A673 (cell line): ENCODE measurements at places on chromosomes 11 and 22.
A peak's percentile ranks its signal among the peaks of the same experiment; 100 is the strongest.

DNA sequence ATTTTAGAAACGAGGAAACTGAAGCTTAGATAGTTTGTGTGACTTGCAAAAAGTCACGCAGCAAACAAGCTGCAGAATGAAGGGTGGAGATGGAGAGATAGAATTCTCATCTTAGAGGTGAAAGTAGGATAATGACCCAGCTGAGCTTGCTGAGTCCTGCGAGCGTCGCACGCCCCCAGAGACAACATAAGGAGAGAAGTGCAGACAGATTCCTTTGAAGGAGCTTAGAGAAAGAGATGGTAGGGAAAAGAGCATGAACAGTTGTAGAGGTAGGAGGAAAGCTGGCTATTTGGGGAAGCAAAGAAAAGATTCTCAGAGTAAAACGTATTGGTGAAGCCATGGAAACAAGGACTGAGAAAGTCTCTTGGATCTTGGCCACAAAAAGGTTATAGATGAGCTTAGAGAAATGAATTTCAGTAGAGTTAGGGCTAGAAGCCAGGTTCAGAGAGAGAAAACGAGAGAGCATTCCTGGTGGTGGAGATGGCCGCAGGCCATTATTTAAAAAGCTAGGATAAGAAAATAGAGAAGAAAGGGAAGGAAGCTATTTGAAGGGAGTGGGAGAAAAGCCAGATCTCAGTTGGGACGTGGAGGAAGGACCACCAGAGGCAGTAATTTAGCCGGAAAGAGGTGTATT is 44.8 kb downstream of the FAM83F start:
- no peaks in the 10 kb centered on the region for H3K36me3 ChIP-seq
- H3K4me3 ChIP-seq = no peak overlapping the region
- peak overlapping the region; percentile 13 for H3K27ac ChIP-seq
- H3K27me3 ChIP-seq = no peaks in the 10 kb centered on the region

- H3K27me3 ChIP-seq = peaks cover 32% of the 10 kb centered on the region
- H3K4me1 ChIP-seq = no peaks in the 10 kb centered on the region
- no peak overlapping the region for H3K27ac ChIP-seq
Observed at GRCh38 chr22:44331881-44332714, 19.3 kb upstream of the SHISAL1 start.

GRCh38 chr11:121800731-121801393 is 315.2 kb downstream of the BLID start:
- no peak overlapping the region for H3K27ac ChIP-seq
- H3K4me3 ChIP-seq = no peak overlapping the region
- no peaks in the 10 kb centered on the region for H3K36me3 ChIP-seq
- DNase-seq = no peak
- no peaks in the 10 kb centered on the region for H3K4me1 ChIP-seq

- H3K27me3 ChIP-seq = peaks cover 32% of the 10 kb centered on the region
- peak overlapping the region; percentile 55 for H3K4me3 ChIP-seq
- H3K27ac ChIP-seq = peak overlapping the region; percentile 37
- peak; percentile 77 for DNase-seq
- H3K4me1 ChIP-seq = peaks cover 10% of the 10 kb centered on the region
Observed at GRCh38 chr22:49724893-49725489, 102.7 kb downstream of the BRD1 start.

GRCh38 chr11:58525037-58525614 is 17.2 kb upstream of the OR5B21 start:
- no peak overlapping the region for H3K4me3 ChIP-seq
- peaks cover 3% of the 10 kb centered on the region for H3K27me3 ChIP-seq
- DNase-seq = no peak
- H3K4me1 ChIP-seq = no peaks in the 10 kb centered on the region
- H3K27ac ChIP-seq = no peak overlapping the region

DNA sequence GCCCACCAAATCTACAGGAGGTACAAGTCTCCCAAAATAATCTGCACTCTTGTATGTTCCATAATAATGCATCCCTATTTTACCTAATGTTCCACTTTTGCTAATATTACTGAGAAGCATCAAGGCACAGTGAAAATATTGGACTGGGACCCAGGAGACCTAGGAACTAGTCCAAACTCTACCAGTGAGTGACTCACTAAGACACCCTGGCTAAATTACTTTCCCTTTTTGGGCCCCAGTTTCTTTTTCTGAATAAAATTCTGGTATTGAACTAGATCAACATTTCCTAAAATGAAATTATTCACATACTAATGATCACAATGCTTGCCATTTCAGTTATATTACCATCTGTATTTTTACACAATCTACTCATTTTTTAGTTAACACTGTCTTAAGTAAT is 19.6 kb downstream of the THAP12 start:
- no peak for DNase-seq
- no peaks in the 10 kb centered on the region for H3K27me3 ChIP-seq
- no peak overlapping the region for H3K27ac ChIP-seq
- H3K4me3 ChIP-seq = no peak overlapping the region

- no peak overlapping the region for H3K4me3 ChIP-seq
- DNase-seq = no peak
- H3K4me1 ChIP-seq = no peaks in the 10 kb centered on the region
- H3K27me3 ChIP-seq = no peaks in the 10 kb centered on the region
Observed at GRCh38 chr11:2092464-2092910, 46.7 kb downstream of the IGF2 start.
